Natural killer cell (primary cell): ENCODE measurements at places on chromosomes 5 and 9. TPM values are rescaled to one million over a fixed set of nuclear protein-coding genes. Genes with fewer than 3 reads are reported as not detected.

DNA sequence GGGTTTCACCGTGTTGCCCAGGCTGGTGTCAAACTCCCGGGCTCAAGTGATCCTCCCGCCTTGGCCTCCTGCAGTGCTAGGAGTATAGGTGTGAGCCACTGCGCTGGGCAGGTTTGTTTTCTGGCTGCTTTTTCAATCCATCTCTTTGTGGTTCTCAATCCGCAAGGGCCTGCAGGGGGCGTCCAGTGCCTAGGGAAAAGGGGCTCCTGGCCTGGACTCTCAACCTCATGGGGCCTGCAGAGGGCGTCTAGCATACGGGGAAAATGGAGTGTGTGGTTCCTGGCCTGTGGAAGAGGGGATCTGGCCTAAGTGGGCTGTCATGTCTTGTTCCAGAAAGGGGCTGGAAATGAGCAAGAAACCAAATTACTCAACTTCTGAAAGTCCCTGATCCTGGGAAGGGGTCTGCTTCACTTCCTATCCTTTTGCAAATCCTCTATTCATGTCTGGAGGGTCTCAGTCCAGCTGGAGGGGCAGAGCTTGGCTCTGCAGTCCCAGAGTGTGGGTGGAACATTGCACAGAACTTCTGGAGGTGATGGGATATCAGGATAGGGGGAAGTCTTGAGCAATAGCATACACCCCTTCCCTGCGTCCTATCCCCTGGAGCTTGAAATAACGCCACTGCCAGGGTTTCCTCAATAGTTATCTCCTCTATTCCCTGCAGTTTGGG is 12.7 kb upstream of the CCL27 start:
- peak; percentile 70 for DNase-seq
- no peak overlapping the region for H3K27ac ChIP-seq
- H3K4me1 ChIP-seq, result no peaks in the 10 kb centered on the region
- H3K4me3 ChIP-seq, result no peak overlapping the region
- H3K36me3 ChIP-seq, result no peaks in the 10 kb centered on the region

- no peaks in the 10 kb centered on the region for H3K27me3 ChIP-seq
- no peak overlapping the region for H3K27ac ChIP-seq
- no peak for DNase-seq
- no peaks in the 10 kb centered on the region for H3K4me1 ChIP-seq
Observed at GRCh38 chr5:9533096-9533495, 12.8 kb downstream of the SEMA5A start.

DNA sequence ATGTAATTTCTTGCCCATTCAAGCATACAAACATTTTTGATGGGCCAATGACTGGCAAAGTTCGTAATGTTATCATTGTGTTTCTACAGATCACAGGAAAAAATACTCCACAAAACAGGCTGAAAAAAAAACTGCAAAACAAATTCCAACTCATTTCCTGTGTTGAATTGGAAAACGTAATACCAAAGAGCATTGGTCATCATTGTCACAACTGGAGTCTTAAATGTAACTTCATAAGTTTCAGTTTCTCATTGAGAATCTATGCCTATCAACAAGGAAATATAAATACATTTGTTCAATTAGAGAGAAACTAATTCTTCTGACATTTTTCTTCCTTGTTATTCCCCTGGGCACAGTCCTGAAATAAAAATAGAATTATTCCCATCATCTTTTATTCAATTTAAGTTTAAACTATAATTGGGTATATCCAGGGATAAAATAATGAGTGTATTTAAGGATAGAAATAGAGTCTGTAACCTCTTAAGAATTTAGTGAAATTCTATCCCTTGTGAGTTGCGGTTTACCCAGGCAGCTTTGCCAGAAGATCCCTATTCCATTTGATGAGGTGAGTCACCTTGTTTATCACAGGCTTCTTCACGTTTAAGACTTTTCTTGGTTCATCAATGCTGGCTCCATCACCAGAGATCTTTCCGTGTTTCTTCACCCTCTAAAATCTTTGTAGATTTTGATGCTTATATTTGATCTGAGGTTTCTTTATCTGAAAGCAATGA is 112.7 kb upstream of the ITGA1 start:
- H3K27me3 ChIP-seq, result no peaks in the 10 kb centered on the region
- no peak overlapping the region for H3K4me3 ChIP-seq
- no peaks in the 10 kb centered on the region for H3K4me1 ChIP-seq
- no peak overlapping the region for H3K27ac ChIP-seq
- no peaks in the 10 kb centered on the region for H3K36me3 ChIP-seq

- peak; percentile 84 for DNase-seq
- H3K36me3 ChIP-seq, result no peaks in the 10 kb centered on the region
- no peak overlapping the region for H3K27ac ChIP-seq
- H3K4me3 ChIP-seq, result no peak overlapping the region
- H3K27me3 ChIP-seq, result no peaks in the 10 kb centered on the region
- peaks cover 25% of the 10 kb centered on the region for H3K4me1 ChIP-seq
Observed at GRCh38 chr9:132800038-132800648, 77.9 kb downstream of the AK8 start.

- H3K27me3 ChIP-seq, result no peaks in the 10 kb centered on the region
- DNase-seq, result no peak
- no peak overlapping the region for H3K4me3 ChIP-seq
- no peaks in the 10 kb centered on the region for H3K4me1 ChIP-seq
- no peaks in the 10 kb centered on the region for H3K36me3 ChIP-seq
Observed at GRCh38 chr5:136992796-136993489, 506.2 kb downstream of the SPOCK1 start.

- no peaks in the 10 kb centered on the region for H3K36me3 ChIP-seq
- no peak for DNase-seq
- no peaks in the 10 kb centered on the region for H3K27me3 ChIP-seq
- H3K4me3 ChIP-seq, result no peak overlapping the region
- H3K27ac ChIP-seq, result no peak overlapping the region
Observed at GRCh38 chr5:91164424-91164823, 218.7 kb downstream of the ARRDC3 start.

GRCh38 chr9:8728910-8729309 is 929.3 kb upstream of the DMAC1 start:
- no peaks in the 10 kb centered on the region for H3K36me3 ChIP-seq
- H3K4me3 ChIP-seq, result no peak overlapping the region
- no peak overlapping the region for H3K27ac ChIP-seq
- no peaks in the 10 kb centered on the region for H3K4me1 ChIP-seq

- no peak overlapping the region for H3K4me3 ChIP-seq
- DNase-seq, result no peak
- H3K4me1 ChIP-seq, result no peaks in the 10 kb centered on the region
Observed at GRCh38 chr5:108481355-108481931, 99.5 kb upstream of the FBXL17 start.

DNA sequence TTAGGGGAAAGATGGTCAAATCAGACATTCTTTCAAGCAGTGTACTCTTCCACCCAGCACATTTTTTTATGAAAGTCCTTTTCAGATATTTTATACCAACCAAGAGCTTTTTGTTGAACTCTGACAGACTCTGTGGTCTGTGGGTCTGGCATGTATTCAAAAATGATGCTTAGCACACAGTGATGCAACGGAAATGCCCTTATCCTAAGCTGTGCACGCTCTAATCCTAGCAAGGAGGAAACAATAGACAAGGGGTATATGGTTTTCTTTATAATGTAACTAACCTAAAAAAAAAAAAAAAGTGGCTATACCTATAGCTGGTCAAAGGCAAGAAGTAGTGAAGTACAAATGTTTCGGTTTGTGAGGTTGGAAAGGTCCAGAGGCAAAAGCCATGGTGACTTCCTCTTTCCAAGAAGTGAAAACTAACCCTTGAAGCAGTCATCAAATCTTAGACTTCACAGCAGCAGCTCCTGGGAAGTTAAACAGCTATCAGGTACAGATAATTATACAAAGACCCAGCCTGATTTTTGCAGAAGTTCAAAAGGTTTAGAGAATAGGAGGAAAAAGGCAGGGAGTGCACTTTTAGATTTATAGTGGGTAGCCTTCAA is 82.5 kb downstream of the SEMA6A start:
- H3K36me3 ChIP-seq, result no peaks in the 10 kb centered on the region
- H3K4me1 ChIP-seq, result no peaks in the 10 kb centered on the region
- DNase-seq, result peak; percentile 44
- no peak overlapping the region for H3K27ac ChIP-seq

DNA sequence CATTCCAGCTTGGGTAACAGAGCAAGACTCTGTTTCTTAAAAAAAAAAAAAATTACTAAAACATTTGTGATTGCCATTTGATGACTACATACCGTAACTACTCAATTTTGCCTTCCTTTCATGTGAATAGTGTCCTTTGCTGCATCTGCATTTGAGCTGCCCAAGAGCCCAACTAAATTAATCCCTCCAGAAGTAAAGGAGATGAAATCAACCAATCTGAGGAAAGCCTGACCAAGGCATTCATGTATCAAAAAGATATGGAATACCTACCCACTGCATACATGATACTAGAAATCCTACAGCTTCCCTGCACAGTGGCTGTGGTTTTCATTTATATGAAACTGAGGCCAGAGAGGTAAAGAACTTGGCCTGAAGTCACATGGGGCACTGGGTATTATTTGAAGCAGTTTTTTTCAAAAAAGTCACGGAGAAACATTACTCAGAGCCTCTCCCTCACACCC is 177.5 kb downstream of the AOPEP start:
- DNase-seq, result no peak
- no peaks in the 10 kb centered on the region for H3K27me3 ChIP-seq
- H3K27ac ChIP-seq, result no peak overlapping the region
- H3K36me3 ChIP-seq, result no peaks in the 10 kb centered on the region
- no peaks in the 10 kb centered on the region for H3K4me1 ChIP-seq

DNA sequence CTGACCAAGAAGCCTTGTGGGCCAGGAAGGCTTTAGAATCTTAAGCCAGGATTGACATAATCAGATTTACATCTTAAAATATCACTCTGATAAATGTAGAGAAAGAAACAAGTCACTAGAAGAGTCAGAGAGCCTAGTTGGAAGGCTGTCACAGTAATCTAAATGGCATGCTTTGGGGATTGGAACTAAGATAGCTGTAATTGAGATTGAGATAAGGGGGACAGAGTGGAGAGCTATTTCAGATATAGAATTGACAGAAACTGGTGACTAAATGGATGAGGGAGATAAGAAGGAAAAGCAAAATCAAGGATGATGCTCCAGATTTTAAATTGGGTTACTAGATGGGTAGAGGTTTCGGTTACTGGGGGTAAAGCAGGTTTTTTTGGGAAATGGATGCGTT is 100.5 kb downstream of the XRCC4 start:
- H3K36me3 ChIP-seq, result no peaks in the 10 kb centered on the region
- no peak overlapping the region for H3K27ac ChIP-seq
- no peak for DNase-seq
- H3K27me3 ChIP-seq, result no peaks in the 10 kb centered on the region
- H3K4me1 ChIP-seq, result no peaks in the 10 kb centered on the region
- H3K4me3 ChIP-seq, result no peak overlapping the region

- H3K4me3 ChIP-seq, result no peak overlapping the region
- no peaks in the 10 kb centered on the region for H3K36me3 ChIP-seq
- DNase-seq, result no peak
- H3K27ac ChIP-seq, result no peak overlapping the region
Observed at GRCh38 chr5:83337453-83338035, 134.0 kb upstream of the VCAN start.

GRCh38 chr5:168424594-168425323 is 61.5 kb upstream of the RARS1 start:
- no peaks in the 10 kb centered on the region for H3K4me1 ChIP-seq
- no peak overlapping the region for H3K27ac ChIP-seq
- no peaks in the 10 kb centered on the region for H3K27me3 ChIP-seq
- DNase-seq, result no peak
- H3K36me3 ChIP-seq, result no peaks in the 10 kb centered on the region
- no peak overlapping the region for H3K4me3 ChIP-seq

DNA sequence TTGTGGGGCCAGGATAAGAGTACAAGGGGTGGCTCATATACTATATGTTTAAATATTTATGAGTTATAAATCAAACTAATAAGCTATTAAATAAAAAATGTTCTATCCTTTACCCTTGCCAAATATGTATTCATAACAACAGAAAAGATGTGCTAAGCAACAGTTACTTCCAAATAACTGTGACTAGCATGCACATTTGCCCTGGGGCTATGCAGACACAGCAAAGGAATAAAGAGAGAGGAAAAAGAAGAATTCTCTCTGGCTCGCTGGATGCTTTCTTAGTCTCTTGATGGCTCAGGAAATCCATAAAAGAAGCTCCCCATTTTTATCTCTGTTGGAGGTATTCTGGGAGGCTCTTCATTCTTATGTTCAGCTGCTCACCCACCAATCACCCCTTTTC is 182.4 kb upstream of the ATP10B start:
- no peaks in the 10 kb centered on the region for H3K27me3 ChIP-seq
- H3K4me1 ChIP-seq, result no peaks in the 10 kb centered on the region
- H3K4me3 ChIP-seq, result no peak overlapping the region
- H3K27ac ChIP-seq, result no peak overlapping the region

GRCh38 chr9:127300886-127301447 is 36.4 kb downstream of the GARNL3 start:
- H3K27ac ChIP-seq, result no peak overlapping the region
- no peak for DNase-seq
- no peak overlapping the region for H3K4me3 ChIP-seq
- peaks cover 2% of the 10 kb centered on the region for H3K27me3 ChIP-seq

GRCh38 chr5:54146916-54147315 is 163.5 kb downstream of the ARL15 start:
- peaks cover 3% of the 10 kb centered on the region for H3K36me3 ChIP-seq
- H3K27ac ChIP-seq, result no peak overlapping the region
- no peak for DNase-seq
- H3K4me3 ChIP-seq, result no peak overlapping the region
- H3K27me3 ChIP-seq, result no peaks in the 10 kb centered on the region
- no peaks in the 10 kb centered on the region for H3K4me1 ChIP-seq

DNA sequence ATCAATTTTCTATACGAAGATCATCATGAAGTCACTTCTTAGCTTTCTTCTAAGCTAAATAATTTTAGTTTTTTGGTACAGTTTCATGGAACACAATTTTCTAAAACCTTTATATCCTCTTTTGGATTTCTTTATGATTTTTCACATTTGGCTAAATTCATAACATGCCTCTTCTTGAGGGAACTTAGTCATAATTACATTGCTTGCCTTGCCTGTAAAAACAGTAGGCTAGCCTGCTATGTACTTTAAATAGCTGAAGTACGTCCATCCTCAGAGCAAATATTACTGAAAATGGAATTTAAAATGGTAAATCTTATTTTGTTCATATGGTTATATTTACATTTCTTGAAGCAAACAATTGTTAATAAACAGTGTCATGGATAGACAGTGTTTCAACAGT is 225.0 kb downstream of the VPS13A start:
- H3K27ac ChIP-seq, result no peak overlapping the region
- no peaks in the 10 kb centered on the region for H3K27me3 ChIP-seq
- peaks cover 16% of the 10 kb centered on the region for H3K36me3 ChIP-seq

The GZMA gene
- total RNA-seq, result 621 TPM

The IFNK gene
- not detected for total RNA-seq

The PTGER4 gene
- 126 TPM for total RNA-seq

The KIF4B gene
- total RNA-seq, result not detected
